ENCODE measurements at places on chromosomes 1 and 21.

DNA sequence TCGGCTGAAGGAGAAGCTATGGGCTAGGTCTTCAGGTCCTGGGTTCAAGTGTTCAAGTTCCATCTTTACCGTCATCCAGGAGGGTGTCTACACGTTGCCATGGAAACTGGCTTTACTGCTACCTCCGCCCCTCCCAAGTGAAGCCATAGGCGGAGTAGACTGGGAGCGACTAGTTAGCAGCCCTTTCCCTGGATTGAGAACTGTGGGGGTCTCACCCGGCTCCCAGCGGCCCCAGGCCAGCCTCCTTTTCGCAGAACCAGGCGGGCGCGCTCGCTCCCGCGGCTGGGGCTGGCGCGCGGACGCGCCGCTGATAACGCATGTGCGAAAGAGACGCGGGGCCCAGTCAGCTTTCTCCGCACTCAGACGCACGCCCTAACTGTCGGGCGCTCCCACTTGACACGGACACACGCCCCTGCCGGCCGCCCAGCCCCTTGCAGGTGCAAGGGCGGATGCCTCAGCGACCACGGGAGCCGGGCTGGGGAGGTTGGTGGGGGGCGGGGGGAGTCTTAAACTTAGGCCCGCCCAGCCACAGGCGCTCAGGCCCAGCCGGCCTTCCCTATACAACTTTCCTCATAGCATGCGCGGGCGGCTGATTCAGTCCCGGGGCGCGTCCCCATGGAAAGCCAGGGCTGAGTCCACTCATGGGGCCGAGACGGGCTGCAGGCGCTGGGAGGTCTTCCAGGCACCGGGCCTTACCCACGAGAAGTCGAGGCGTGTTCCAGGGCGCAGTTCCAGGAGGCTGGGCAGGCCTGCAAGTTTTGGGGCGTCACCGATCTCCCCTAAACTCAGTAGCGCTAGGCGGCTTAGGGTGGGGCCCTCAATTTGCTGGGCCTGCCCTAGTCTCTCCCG is 7.4 kb downstream of the EFNA4 start:
- DNase-seq, result peak; percentile 55

DNA sequence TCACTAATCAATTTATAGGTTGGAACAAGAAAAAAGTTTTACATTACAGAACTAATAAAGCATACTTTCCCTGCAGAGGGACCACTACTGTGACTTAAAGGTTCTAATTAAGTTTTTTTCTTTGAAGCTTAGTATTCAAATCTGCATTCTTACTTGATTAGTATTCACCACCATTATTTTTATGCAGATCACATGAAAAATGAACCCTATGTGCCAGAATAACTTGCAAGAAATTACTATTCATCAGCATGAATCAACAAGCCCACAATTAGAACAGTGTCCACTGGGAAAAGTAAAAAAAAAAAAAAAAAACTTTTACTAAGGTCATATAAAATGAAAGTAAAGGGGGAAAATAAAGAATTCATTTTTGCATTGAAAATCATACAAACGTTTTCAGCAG is 90.8 kb downstream of the SMYD3 start:
- no peak for DNase-seq

GRCh38 chr1:160859166-160859565 is 3.5 kb downstream of the CD244 start:
- no peak for DNase-seq

GRCh38 chr1:31886866-31887265 is 51.3 kb downstream of the PTP4A2 start:
- no peak for DNase-seq

DNA sequence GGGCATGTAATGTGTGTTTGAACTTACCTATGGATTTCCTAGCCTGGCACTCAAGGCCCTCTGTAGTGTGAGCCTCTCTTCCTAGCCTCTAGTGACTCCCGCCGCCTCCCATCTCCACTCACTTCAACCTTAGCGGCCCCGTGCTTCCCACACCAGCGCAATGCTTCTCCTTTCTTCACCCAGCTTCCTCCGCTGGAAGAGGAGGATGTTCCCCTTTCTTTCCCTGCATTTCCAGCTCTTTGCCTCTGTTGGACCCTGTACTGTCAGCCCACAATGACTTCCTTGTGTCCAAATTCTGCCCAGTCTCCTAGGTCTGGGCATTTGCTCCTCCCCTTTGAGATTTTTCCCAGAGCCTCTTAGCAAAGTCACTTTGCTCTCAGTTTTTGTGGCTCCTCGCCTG is 138.1 kb upstream of the IRF2BP2 start:
- DNase-seq, result no peak

- peak; percentile 2 for DNase-seq
Observed at GRCh38 chr1:222618880-222619596, 1.1 kb downstream of the MIA3 start.

GRCh38 chr1:89903550-89903949 is 82.7 kb downstream of the LRRC8D start:
- no peak for DNase-seq

Data from hippocampal formation (tissue), 2 donors.